ENCODE measurements at places on chromosomes 16 and 17. TPM values are rescaled to one million over a fixed set of nuclear protein-coding genes. Genes with fewer than 3 reads are reported as not detected.

KRT20 gene
- total RNA-seq: not detected

KRTAP1-5 gene
- not detected for total RNA-seq

CTRL gene
- total RNA-seq: 0.33 TPM

DNA sequence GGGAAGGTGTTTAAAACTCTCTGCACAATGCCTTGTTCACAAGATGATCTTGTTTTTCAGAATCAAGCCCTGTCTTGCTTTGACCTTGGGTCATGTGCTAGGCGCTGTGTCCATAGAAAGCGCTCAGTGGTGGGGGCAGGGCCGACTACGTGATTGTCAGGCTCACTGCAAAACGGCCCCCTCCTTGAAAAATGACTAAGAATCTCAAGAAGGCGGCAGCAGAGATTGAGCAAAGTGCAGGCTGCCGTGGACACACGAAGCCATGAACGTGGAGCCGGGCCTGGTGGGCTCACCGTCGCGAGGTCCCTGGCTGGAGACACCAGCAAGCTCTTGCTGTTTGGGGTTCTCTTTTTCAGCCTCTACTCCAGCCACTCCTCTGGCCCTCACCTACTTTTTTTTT is 10.2 kb downstream of the ATP2C2 start:
- no peak for DNase-seq

SDK2 gene
- total RNA-seq: 0.31 TPM

NME4 gene
- 161 TPM for total RNA-seq

DNA sequence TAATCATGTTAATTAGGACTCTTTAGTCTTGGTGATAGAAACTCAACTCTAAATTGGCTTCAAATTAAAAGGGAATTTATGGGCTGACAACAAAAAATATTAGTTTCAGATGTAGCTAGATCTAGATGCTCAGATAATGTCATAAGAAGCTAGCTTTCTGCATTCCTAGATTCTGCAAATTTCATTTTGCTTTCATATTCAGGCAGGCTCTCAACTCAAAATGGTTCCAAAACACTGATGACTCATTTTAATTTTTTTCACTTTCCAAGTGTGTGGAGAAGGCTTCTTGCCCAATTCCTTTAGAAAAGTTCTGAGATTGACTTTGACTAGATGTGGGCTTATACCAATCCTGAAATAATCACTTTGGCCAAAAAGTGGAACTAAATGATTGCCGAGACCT is 236.7 kb upstream of the GOT2 start:
- no peak for DNase-seq

GRCh38 chr16:85912211-85912974 is 13.4 kb downstream of the IRF8 start:
- no peak for DNase-seq

CCL3 gene
- total RNA-seq: not detected

KCNJ18 gene
- total RNA-seq: not detected

- no peak for DNase-seq
Measured at GRCh38 chr17:1005361-1005946, 8.5 kb downstream of the TIMM22 start.

- no peak for DNase-seq
Measured at GRCh38 chr16:86910161-86910769, 331.9 kb downstream of the FOXL1 start.

GRCh38 chr16:87017371-87018012 is 299.7 kb downstream of the C16orf95 start:
- DNase-seq: peak; percentile 99

CX3CL1 gene
- 0.88 TPM for total RNA-seq

DNA sequence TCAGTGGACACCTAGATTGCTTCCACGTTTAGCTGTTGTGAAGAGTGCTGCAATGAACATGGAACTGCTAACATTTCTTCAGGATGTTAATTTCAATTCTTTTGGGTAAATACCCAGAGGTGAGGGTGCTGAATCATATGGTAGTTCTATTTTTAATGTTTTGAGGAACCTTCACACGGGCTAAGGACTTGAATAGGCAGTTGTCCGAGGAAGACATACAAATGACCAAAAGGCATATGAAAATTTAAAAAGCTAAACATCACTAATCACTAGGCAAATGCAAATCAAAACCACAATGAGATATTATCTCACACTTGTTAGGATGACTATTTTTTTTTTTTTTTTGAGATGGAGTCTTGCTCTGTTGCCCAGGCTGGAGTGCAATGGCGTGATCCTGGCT is 173.3 kb downstream of the PRKCB start:
- no peak for DNase-seq

- no peak for DNase-seq
Measured at GRCh38 chr17:44979426-44979995, 11.4 kb upstream of the C1QL1 start.

TOX3 gene
- total RNA-seq: not detected

DNA sequence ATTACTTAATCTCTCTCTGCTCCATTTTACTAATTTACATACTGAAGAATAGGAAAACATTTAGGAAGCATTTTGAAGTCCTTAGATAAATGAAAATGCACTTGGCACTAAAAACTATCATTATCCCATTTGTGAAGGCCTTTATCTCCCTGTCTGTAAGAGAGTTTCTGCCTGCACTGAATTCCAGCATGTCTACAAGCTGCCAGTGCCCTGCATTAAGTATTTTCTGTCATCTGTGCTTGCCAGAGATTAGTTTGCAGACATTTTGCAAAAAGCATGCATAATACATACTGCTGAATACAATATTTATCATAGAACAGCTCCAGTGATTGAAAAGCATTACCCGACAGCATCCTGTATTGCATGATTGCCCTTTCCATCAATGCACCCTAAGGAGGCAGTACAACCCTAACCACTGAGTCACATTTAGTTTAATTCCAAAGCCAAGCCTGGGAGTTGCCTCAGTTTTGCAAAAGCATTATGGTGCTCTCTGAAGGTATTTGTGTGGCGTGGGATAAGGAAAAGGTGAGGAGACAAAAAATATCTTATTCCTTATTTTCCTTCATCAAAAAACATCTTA is 280.2 kb upstream of the TOM1L1 start:
- no peak for DNase-seq

DNA sequence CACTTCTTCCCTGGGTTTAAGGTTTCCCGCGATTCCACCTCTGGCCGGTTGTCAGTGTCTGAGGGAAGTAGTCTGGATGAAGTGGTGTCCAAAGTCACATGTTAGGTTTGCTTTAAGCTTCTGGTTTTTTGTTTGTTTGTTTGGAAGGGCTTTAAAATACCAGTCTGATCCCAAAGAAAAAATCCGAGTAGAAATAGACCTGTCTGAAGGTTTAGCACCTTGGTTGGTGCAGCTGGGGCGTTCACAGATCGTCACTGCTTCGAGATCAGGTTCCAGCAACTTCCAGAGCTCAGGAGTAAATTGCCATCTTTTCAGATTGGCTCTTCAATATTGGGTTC is 567 bp downstream of the TMEM97 start:
- DNase-seq: no peak

TPSG1 gene
- 4.3 TPM for total RNA-seq

GRCh38 chr17:8695241-8695640 is 49.4 kb downstream of the CCDC42 start:
- DNase-seq: no peak

MYH8 gene
- not detected for total RNA-seq
